ENCODE measurements at places on chromosomes 1 and 21.

- no peak for DNase-seq
These were observed 5.7 kb upstream of the IL10 start for GRCh38 chr1:206778031-206778430.

- DNase-seq = no peak
These were observed 7.9 kb upstream of the MRPS15 start for GRCh38 chr1:36471830-36472641.

DNA sequence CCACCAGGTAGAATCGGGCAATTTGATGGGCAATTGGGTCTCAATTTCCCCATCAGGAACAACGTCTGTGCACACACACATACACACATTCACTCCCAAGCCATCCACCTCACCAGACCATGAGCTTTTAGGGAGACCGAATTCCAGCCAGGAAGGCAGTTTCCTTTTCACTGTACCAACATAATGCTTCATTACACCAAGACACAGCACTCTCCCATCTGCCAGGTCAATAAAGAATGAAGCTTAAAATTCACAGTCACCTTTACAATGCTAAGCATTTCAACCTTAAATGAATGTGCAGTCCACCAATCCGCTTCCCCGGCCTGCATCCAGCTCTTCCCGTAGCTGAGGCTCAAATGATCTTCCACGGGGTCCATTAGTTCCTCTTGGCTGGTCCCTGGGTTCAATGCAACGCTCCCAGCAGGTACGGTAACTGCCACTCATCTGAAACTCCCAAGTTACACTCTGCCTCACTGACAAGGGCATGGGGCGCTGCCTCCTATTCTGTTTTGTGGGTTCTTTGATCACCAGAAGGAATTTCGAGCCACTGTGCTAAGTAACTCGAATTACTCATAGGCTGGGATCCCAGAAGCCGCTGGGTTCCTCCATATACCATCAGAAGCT lies 105.0 kb downstream of the SIM2 start:
- DNase-seq = no peak

DNA sequence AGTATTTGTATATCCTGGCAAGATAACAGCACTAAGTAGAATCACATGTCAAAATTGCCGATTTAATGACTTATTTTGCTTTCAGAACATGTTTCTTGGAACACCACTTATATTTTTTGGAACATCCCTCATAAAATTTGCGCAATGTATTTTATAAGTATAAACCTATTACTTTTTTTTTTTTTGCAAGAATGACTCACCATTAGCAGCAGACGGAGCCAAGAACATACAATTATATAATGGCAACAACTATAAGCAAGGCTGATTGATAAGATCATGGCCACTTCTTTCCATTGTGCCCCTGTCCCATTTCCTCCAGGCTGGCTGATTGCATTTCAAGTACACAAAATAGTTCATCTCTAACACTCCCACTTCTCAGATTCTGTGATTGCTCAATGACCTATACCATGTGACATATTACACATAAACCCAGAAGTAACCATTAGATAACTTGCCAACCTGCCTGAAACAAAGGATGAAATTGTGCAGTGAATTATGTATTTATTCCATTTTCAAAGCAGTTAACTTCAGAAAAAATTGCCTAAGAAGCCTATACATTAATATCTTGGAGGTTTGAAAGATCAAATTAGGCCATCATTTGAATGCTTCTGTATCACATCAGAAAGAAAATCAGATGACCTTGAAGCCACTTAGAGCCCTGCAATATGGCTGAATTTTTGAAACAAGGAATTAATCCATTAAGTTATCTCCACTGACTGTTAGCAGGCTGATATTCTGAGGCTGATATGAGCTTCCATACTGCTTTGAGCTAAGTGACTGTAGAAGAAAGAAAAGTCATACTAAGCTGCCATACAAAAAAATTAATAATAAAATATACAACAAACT lies 77.8 kb upstream of the PRMT6 start:
- DNase-seq = no peak

- no peak for DNase-seq
These were observed 245.7 kb upstream of the RGS18 start for GRCh38 chr1:191912517-191912916.

DNA sequence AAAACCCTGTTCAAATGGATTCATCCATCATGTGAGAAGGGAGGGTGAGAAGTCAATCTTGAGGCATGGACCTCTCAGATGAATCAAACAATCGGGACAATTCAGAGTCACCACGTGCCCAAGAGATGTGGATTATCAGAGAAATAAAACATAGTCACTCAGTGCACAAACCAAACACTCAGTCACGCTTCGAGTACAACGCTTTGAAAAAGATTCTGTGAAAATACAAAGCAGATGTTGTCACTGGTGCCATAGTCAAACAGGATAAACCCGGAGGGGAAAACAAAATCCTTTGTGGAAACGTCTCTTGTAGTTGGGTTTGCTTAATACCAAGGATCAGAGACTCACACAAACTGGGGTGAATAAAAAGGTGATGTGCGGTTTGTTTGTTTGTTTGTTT lies 188.4 kb downstream of the RRAGC start:
- no peak for DNase-seq

DNA sequence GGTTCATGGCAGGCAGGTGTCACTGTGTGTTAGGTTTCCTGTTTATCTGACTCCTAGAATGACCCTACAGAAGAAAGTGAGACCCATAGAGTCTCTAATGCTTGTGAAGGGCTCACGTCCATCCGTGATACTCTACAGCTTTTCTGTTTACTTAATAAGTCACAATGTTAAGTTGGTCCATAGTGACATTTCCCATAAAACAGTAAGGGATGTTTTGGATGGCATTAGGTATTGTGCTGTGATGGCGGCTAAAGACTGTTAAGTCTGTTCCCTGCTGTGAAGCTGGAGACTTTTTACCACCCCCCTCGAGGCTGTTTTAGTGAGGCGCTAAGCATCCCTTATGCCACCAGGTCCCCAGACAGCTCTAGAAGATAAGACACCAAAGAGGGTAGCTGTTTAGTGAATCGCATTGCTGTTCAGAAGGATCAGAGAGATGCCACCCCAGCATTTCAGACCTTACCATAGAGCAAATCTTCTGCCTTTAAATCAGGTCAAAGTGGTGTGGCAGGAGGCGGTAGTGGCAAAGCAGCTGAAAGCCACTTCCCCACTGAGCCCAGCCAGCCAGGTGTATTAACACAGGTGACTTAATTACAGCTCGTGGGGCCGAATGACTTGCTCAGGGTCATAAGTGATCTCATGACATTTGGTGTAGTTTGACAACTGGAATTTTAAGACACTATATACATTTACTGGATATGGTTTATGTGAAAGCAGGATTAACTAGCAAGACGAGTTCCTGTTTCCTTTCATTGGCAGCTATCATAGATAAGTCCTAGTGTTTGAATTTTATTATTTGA lies 25.0 kb downstream of the SLC37A1 start:
- no peak for DNase-seq

DNA sequence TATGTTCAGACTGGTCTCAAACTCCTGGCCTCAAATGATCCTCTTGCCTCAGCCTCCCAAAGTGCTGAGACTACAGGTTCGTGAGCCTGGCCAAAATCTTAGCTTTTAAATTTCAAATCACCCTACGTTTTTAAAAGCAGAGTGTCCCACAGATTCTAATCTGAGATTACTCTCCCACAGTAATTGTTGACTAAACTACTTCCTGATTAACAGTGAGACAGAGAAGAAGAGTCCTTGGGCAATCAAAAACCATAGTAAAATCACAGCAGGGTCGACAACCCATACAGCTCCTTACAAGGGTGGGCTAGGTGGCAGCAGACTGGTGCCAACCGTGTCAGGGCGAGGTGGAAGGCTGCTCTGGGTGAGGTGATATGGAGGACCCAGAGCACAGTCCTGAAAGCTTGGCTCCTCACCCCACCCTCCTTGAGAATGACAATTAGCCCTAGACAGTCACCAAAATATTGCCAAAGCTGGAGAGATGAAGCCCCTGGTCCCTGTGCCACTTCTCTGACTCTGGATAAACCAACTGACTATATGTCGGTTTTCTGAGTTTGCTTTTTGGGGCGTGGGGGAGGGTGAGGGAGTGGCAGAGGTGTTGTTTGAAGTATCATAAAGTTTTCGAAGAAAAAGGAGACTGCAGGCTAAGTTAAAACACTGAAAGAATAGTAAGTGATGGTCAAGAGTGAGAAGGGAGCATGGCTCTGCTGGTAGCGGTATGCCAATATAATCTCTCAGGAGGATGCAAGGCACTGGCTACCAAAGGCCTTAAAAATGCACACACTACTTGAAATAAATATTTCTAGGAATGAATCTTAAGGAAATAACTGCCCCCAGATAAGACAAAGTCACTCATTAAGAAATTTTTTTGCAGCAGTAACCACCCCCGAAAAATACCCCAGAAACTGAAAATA lies 86.8 kb downstream of the SLC45A1 start:
- no peak for DNase-seq

DNA sequence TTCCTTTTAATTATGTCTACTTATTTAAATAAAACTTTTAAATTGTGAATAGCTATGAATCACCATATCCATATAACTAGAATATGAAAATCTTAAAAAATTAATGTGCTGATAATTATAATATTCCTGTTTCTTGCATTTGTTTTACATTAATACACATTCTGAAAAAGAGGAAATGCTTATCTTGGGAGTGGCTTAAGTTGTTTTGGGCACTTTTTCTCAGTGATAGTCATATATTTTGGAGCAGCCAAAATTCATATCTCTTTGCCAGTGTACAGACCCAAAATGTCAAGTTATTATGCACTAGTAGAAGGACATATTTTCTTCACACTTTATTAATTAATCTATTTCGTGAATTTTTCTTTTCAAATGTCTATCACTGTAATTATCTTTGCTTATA lies 838.5 kb downstream of the USP25 start:
- no peak for DNase-seq

- DNase-seq = no peak
These were observed 142.4 kb downstream of the MACF1 start for GRCh38 chr1:39346872-39347271.

DNA sequence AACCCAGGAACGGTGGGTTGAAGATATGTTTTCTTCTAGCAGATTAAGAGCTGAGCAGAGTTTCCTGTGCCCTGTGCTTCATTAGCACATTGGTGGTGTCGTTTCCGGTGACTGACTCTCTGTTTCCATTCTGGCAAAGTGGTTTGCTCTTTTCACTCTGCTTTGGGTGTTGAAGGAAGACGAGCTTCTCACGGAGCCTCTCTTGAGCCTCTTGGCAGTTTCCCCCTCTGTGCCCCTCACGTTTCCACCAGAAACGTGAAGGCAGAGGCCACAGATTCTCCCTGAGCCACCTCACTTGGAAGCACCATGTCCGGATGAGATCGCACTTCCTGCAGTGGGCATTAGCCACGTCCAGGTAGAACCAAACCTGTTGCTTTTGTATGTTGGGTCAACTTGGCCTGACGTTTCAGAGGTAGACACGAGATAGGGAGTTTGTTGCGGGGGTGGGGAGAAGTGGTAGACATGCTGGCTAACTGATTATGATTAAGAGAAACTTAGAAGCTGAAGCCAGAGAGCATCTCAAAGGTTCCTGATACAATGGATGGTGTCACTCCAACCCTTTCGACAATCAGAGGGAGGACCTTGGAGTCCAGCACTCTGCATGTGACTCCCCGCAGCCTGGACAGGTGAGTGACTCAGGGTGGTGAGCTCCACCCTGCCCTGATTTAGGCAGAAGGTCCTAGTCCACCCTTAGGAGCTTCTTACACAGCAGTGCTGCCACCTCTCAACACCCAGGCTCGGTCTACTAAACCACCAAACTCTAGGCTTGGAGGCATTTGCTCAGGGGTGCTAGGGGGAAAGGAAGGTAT lies at the start of gene LAX1:
TSS of gene LAX1 (plus strand) at position 155 of the 809 bp plus-strand sequence. CDS start at position 538, 383 bp downstream.
- peak; percentile 91 for DNase-seq

DNA sequence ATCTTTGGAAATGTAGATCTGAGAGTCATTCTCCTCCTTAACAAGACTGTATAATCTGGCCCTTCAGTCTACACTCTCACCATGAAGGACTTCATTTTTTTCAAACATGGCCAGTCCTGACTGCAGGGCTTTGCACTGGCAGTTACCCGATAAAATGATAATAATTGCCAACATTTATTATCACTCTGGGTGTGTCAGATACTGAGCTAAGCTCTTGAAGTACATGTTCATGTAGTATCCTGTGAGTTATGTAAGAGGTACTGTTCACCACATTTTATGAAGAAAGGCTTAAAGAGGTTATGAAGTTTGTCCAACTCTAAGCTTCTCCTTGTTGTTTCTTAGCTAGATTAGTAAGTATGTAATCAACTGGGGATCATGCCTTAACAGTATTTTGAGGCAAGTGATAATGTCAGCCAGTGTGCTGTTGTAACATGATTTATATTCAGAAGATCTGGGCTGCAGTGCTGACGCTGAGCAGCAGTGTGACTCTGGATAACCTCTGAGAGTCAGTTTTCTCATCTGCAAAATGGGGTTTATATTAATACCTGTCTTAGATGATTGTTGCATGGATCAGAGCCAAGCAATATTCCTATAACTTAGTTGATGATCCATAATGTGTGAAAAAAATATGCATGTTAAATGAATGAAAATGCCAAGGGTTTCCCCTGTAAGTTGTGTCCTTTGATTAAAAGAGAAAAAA lies 42.1 kb upstream of the LEPR start:
- DNase-seq = no peak

GRCh38 chr1:247905181-247905580 lies 9.8 kb downstream of the OR2W3 start:
- DNase-seq = no peak

DNA sequence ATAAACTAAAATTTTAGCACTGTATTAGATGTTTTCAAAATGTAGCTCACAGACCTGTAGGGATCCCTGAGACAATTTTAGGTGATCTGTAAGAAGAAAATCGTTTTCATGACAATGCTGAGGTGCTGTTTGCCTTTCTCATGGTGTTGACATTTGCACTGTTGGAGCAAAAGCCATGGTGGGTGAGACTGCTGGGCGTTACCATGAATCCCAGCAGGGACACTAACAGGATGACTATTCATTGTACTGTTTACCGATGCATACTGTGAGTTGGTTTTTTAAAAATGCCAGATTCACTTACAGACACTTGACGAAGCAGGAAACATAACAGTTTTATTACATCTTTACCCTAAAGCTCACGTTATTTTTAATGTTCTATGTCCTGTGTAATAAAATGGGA lies 468.5 kb downstream of the PCP4 start:
- DNase-seq = no peak

DNA sequence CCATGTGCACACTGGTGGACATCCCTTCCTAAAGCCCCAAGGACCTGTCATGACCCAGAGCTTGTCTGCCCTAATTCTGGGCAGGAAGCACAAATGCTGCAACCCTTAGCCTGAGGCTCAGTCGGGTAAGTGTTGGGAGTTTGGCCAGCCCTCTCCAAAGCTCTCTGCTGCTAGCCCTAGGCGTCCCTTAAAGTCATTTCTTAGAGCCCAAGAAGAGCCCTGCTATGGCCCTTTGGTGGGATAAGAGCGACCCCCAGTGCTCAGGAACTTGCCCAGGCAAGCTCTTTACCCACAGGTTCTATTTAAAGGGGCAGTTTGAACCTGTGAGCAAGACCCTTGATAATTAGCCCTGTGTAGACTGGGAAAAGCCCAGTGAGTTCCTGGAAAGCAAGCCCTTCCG lies 356.8 kb downstream of the RRAGC start:
- no peak for DNase-seq

- no peak for DNase-seq
These were observed 175.4 kb downstream of the NTMT2 start for GRCh38 chr1:170321113-170321512.

GRCh38 chr1:227892489-227893299 lies 55.0 kb downstream of the WNT9A start:
- DNase-seq = no peak

All from activated CD4-positive, alpha-beta T cell treated with anti-CD3 and anti-CD28 coated beads, Interleukin-2, Interleukin-4, amounts not matched to agents 100 ng/mL and 50 ng/mL, durations not matched to agents 16 hours and 8 hours (primary cell).